CD4-positive, alpha-beta T cell treated with Interleukin-10 for 1 hour (primary cell): ENCODE measurements at places on chromosomes 5 and 9.

DNA sequence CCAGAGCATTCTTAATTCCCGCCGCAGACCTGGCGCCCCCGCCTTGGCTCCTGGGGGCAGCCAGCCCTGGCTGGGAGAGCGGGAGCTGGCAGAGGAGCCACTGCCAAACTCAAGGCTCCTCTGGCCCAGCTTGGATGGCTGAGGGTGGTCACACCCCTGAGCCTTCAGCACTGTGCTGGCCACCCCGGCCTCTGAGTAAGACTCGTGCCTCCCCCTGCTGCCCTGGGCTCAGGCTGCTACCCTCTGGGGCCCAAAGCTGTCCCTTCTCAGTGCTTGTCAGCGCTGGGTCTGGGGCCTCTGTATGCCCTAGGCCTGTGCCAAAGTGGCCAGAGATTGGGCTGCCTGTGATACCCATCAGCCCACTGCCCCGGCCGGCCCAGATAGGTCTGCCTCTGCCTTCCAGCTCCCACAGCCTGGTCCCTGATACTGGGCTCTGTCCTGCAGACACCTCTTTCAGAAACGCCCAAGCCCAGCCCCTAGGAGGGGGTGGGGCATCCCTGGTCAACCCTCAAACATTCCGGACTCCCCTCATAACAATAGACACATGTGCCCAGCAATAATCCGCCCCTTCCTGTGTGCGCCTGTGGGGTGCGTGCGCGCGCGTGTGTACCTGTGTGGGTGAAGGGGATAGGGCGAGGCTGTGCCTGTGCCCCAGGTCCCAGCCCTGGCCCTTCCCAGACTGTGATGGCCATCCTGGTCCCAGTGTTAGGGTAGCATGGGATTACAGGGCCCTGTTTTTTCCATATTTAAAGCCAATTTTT is 4.4 kb upstream of the PRR7 start:
- no peak for DNase-seq

GRCh38 chr5:71972777-71973473 is 134.3 kb upstream of the MAP1B start:
- no peak for DNase-seq

DNA sequence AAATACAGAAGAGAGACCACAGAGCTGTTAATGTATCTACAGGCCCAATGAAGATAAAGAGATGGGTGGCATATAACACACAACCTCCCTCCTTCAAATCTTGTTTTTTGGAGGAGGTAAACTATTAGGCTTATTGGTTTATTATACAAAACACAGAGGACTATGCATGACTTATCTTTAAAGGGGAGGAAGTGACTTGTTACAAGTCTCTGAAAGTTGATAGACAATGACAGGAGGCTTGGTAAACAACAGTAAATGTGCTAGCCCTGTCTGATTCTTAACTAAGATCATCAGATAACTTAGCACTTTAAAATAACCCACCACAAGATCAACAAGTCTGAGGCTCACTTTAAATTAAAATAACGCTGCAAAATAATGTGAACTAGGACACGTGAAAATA is 219.0 kb downstream of the MLLT3 start:
- peak; percentile 8 for DNase-seq

DNA sequence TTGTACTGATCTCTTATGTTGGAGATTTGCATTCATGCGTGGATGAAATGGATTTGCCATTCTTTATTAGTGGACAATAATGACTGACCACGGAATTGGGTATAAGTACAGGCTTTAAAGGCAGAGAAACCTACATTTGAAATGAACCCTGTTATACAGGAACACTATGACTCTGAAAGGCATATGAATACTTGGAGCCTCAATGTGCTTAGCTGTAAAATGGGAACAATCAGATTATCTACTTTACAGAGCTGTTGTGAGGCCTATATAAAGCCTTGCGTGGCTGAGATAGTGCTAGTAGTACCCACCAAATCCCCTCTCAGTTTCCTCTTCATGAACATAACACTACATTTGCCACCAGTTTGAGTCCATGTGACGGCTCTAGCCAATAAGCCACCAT is 18.9 kb upstream of the MGAT1 start:
- DNase-seq: no peak

DNA sequence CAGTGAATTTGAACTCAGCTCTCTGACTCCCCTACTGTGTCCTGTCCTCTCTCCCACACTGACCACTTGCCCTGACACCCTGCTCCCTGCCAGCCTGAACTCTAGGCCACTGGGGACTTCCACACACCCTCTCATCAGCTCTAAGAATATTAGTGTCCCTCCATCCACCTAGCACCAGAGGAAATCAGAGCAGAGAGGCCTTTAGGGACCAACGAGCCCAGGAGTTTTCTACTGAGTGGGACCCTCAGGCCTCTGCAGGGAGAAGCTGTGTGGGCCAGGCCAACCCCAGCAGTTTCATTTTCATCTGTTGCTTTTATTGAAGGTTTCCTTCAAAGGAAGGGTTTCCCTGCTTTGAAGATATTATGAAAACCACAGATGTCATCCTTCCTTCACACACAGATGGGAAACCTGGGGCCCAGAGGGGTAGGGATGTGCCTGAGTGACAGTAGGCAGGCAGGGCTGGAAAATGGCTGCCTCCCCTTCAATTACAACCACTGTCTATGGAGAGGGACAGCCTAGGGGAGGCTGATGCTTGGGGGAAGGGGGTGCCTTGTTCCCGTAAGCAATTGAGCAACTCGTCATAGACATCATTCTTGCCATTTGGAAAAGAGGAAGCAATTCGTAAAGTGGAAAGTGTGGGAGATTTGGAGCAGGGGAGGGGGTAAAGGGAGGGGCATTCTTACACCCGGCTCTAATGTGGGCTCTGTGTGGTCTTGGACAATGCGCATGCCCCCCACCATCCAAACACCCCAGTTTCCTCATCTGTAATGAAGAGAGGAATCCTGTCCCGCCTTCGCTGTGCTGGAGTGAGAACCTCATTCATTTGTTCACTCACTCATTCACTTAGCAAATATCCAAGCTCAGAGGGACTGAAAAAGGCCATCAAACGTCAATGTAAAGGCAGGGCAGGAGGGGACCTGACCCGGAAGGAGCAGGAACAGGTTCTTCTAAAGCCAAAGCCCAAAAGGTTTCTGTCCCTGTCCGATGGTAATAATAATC is 3.9 kb downstream of the GLIPR2 start:
- peak; percentile 48 for DNase-seq

- peak; percentile 43 for DNase-seq
These were observed 29.6 kb upstream of the UGCG start for GRCh38 chr9:111866976-111867375.

DNA sequence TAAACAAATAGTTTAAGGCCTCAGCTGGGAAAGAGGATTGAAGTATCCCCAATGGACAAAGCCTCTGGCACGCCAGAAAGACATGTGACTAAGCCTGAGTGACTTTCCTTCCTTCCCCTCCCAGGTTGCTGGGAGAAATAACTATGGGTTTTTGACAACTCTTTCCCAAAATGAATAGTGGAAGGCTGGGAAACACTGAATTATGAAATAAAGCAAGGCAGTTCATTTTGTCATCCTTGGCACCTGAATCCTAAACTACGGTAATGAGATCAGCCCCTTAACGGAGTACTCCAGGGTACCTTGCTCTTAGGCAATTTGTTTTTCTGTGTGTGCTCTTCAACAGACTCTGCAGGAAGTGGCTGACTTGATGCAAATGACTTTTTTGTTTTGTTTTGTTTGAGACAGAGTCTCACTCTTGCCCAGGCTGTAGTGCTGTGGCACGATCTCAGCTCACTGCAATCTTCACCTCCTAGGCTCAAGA is 75.2 kb downstream of the LMNB1 start:
- DNase-seq: peak; percentile 43

GRCh38 chr5:154194345-154195329 is 4.1 kb downstream of the GALNT10 start:
- DNase-seq: no peak

DNA sequence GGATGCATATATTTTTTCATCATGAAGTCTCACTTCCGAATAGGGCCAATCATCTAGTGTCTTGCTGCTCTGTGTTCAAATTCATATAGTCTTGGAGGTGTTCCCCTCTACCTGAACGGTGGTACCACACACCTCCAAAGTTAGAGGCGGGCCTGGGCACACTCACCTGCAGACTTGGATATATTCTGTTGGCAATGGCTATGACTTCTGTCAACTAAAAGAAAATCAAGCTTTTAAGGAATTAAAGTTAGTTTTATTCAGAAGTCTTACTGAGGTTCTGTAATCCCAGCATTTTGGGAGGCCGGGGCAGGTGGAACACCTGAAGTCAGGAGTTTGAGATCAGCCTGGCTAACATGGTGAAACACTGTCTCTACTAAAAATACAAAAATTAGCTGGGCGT is 2.6 kb upstream of the NIPAL4 start:
- DNase-seq: no peak

DNA sequence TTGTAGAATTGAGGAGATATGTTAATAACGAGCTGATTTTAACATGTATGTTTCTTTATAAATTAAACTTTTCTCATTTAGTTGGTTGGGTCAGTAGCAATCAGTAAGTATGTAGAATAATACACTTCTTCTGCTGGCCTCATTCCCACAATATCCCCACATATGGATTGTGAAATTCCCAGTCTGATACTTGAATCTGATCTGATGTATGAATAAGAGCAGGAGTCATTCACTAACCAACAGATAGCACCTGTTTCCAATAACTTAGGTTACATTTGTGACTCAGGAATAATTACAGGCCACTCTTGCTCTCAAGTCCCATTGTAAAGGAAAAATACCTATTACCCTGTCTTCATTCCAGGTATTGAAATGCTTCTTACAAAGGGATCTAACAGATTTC is 23.9 kb downstream of the SLC36A1 start:
- no peak for DNase-seq

DNA sequence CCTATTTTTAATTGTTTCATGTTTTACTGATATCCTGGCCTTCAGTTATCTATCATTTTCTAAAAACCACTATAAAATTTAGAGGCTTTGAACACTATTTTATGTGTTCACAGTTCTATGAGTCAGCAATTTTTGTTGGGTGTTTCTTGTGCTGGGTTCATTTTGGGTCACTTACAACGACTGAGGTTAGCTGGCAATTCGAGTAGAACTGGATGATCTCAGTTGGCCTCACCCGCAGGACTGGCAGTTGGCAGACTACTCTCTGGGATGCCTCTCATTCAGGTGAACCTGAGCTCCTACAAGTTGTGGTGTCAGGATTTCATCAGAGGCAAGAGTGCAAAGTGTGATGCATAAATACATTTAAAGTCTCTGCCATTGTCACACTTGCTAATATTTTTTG is 151.0 kb upstream of the PAPPA start:
- DNase-seq: no peak

DNA sequence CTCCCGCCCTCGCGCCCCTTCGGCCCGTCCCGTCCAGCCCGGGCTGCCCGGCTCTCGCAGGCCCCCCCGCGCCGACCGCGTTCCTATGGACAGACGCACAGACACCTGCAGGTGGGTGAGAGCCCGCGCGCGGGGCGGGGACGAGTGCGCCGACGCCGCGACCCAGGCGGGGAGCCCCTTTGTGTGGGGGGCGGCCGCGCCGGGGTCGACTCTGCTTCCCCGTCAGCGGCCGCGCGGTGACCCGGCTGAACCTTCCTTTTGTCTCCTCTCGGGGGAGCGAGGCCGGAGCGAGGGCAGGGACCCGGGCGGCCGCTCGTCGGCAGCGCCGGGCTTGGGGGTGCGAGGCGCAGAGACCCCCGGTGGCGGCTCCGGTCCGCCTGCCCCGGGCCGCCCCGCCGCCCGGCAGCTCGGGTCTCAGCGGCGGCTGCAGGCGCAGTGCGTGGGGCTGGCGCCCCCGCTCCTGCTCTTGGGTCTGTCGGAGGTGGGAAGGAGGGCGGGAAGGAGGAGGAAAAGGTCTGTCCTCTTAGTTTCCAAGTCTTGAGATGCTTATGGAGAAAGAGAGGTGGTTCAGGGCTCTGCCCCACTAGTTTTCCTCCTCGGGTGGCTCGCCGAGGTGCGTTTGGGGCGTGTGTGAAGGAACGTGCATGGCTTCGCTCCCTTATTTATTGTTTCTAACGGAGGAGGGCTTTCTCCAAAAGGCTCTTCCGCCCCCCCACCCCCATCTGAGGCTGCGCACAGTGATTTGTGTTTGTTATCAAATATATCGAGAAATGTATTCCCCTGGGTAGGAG is 576 bp downstream of the KIAA1958 start:
- peak; percentile 58 for DNase-seq

GRCh38 chr9:110330484-110331105 is 7.1 kb downstream of the TXNDC8 start:
- DNase-seq: no peak

GRCh38 chr9:128068386-128069205 is 564 bp downstream of the SLC25A25 start:
- peak; percentile 39 for DNase-seq

- no peak for DNase-seq
These were observed 17.0 kb downstream of the BICD2 start for GRCh38 chr9:92747459-92748232.

DNA sequence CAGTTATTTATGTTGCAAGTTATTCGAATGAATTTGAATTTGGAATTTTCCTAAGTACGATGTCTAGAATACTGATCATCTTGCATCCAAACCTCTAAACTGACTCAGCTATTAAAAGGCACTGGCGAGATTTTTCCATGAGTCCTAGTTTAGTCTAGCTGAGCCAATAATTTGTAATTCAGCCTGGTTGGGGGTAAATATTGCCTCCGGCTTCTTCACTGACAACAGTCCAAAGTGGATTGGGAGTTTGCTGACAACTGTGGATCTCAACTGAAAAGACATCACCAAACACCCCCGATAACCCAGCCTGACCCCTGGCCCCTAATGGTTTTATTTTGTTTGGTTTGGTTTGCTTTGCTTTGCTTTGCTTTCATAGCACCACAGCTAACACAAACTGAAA is 189.8 kb upstream of the DAPK1 start:
- DNase-seq: no peak

DNA sequence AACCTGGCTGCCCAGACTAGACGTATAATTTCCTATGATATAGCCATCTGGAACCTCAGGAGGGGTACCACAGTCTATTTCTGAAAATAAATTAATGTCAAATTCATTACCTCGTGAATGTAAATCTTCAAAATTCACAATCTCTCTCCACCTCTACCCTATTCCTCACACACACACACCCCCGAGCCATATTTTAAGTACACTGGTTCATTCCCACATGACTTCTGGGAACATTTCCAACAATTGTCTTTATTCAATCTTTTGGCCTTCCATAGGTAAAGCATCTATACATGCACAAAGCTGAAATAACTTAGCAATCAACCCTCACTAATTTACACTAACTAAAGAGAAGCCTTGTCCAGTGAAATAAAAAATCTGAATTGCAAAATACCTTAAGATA is 32.7 kb downstream of the SUSD1 start:
- no peak for DNase-seq

GRCh38 chr5:157047898-157048297 is 11.0 kb downstream of the HAVCR1 start:
- no peak for DNase-seq

GRCh38 chr5:158121678-158122077 is 262.7 kb upstream of the CLINT1 start:
- no peak for DNase-seq

DNA sequence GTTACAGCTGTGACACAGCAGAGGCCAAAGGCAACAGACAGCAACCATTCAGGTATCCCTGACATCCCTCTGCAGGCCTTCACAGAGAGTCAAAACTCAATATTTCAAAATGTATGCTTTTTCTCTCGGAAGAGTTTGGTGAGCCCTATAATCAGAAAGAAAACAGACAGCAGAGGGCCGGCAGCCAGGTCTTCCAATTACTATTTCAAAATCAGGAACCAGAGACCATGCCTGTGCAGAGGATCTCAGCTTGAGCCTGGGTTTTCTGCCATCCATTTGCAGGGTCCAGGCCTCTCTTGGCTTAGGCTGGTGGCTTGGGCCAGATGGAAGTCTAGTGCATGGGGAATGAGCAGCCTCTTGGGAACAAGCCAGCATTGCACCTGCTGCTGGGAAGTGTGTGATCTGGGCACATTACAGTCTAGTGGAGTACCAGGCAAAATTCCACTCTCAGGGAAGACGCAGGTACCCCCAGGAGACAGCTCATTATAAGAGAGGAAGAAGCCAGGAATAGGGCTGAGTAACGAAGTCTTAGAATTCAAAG is 231.3 kb downstream of the ENC1 start:
- no peak for DNase-seq
